ENCODE measurements at places on chromosomes 5 and 9. TPM values are rescaled to one million over a fixed set of nuclear protein-coding genes. Genes with fewer than 3 reads are reported as not detected.

ANKRD18B gene
- 10.6 TPM for total RNA-seq

PCDHB5 gene
- 2.9 TPM for total RNA-seq

FCN2 gene
- not detected for total RNA-seq

TLR4 gene
- 0.07 TPM for total RNA-seq

HTR1A gene
- 0.79 TPM for total RNA-seq

SHOC1 gene
- total RNA-seq, result not detected

ADAMTS16 gene
- total RNA-seq, result 4.6 TPM

RLN2 gene
- total RNA-seq, result 3.6 TPM

GRCh38 chr9:10804486-10804885 lies 191.7 kb upstream of the PTPRD start:
- no peaks in the 10 kb centered on the region for H3K27me3 ChIP-seq
- H3K4me3 ChIP-seq, result no peak overlapping the region
- H3K4me1 ChIP-seq, result no peaks in the 10 kb centered on the region
- DNase-seq, result no peak
- H3K36me3 ChIP-seq, result no peaks in the 10 kb centered on the region

GRCh38 chr5:96439477-96440184 lies 6.6 kb upstream of the PCSK1 start:
- no peaks in the 10 kb centered on the region for H3K4me1 ChIP-seq
- H3K27me3 ChIP-seq, result peaks cover 2% of the 10 kb centered on the region
- no peak overlapping the region for H3K4me3 ChIP-seq
- H3K27ac ChIP-seq, result no peak overlapping the region

- no peak overlapping the region for H3K4me3 ChIP-seq
- H3K36me3 ChIP-seq, result no peaks in the 10 kb centered on the region
- no peak for DNase-seq
- H3K27me3 ChIP-seq, result no peaks in the 10 kb centered on the region
Measured at GRCh38 chr9:75333624-75334023, 245.3 kb downstream of the OSTF1 start.

GRCh38 chr9:20592673-20593072 lies 29.6 kb downstream of the MLLT3 start:
- H3K27me3 ChIP-seq, result no peaks in the 10 kb centered on the region
- no peaks in the 10 kb centered on the region for H3K36me3 ChIP-seq
- H3K27ac ChIP-seq, result no peak overlapping the region
- no peak for DNase-seq
- H3K4me3 ChIP-seq, result no peak overlapping the region
- peaks cover 4% of the 10 kb centered on the region for H3K4me1 ChIP-seq

DNA sequence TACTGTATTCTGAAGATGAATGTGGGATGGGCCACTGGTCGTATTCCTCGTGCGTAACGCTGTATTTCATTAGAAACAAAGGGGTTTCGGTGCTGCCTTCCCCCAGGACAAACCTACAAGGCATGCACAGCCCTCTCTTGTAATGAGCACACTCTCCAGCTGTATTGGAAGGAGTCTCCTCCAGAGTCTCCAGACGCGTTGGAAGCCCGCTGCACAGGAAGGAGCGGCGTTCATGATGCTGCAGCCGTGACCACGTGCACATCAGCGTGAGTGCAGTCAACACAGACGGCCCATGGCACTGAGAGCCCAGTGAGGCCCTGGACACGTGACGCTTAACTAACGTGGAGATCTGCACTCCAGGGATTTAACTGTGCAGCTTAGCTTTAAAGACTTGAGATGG lies 209.0 kb upstream of the IRX1 start:
- H3K4me1 ChIP-seq, result no peaks in the 10 kb centered on the region
- H3K27ac ChIP-seq, result no peak overlapping the region
- no peaks in the 10 kb centered on the region for H3K27me3 ChIP-seq
- H3K4me3 ChIP-seq, result no peak overlapping the region
- H3K36me3 ChIP-seq, result no peaks in the 10 kb centered on the region
- DNase-seq, result no peak

- H3K4me3 ChIP-seq, result no peak overlapping the region
- H3K27me3 ChIP-seq, result no peaks in the 10 kb centered on the region
- no peak for DNase-seq
- peaks cover 4% of the 10 kb centered on the region for H3K4me1 ChIP-seq
Measured at GRCh38 chr5:41747301-41747700, 122.9 kb downstream of the OXCT1 start.

GRCh38 chr9:134730011-134730760 lies 88.6 kb downstream of the COL5A1 start:
- no peak for DNase-seq
- H3K27ac ChIP-seq, result no peak overlapping the region
- H3K4me1 ChIP-seq, result no peaks in the 10 kb centered on the region
- no peak overlapping the region for H3K4me3 ChIP-seq
- no peaks in the 10 kb centered on the region for H3K27me3 ChIP-seq

GRCh38 chr9:120710110-120710981 lies 3.9 kb downstream of the MEGF9 start:
- DNase-seq, result no peak
- peaks cover 13% of the 10 kb centered on the region for H3K27me3 ChIP-seq
- no peak overlapping the region for H3K27ac ChIP-seq

DNA sequence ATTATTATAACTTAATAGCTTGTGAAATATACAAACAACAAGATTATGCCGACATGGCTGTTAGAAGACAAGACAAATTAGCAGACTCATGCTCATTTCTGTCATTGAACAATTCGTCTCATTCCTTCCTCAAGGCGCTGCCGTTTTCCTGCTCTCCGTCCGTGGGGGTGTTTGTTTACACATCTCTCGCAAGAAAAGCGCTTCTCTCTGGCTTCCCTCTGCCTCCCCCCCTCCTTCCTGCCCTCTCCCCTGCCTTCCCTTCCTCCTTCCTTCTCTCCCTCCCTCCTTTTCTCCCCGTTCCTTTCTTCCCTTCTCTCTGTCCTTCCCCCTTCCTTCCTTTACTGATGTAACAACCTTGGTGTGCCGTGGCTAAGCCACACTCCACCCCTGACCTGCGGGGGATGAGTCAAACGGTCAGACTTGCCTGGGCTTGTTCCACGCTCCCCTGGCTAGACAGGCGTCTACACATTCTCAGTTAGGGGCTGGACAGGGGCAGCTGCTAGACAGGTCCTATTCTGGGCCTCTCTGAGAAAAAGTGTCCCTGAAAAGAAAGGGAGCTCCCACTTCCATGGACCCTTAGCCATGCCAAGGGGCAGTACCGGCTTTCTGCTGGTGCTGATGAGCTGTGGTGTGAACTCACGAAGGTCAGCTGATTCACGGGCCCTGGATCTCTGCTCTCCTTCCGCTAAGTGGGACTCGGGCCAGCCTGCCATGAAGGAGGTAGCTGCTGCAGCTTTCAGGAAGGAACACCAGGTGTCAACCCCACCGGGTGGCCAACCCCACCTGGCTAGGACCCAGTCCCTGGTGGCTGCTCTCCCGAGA lies 32.0 kb upstream of the SPTLC1 start:
- H3K27me3 ChIP-seq, result no peaks in the 10 kb centered on the region
- peak; percentile 65 for DNase-seq
- no peaks in the 10 kb centered on the region for H3K36me3 ChIP-seq
- H3K27ac ChIP-seq, result no peak overlapping the region
- H3K4me1 ChIP-seq, result no peaks in the 10 kb centered on the region
- H3K4me3 ChIP-seq, result peak overlapping the region; percentile 73

DNA sequence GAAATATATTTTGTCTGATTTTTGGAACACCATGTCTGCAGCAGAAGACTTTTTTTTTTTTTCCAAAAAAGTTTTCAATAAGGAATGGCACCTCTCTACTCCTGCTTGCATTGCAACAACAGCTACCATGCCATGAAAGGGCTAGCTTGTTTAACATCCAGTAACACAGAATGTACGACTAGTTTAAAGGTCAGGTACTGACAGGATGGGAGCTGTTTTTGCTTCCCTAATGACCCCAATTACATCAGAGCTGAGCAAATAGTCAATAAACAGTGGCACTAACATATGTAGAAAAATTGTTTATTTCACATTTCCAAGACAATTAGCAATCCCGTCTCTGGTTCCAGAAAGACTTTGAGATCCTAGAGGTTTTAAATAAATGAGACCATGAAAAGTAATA lies 693.8 kb downstream of the NR2F1-AS1 start:
- H3K4me3 ChIP-seq, result no peak overlapping the region
- H3K27me3 ChIP-seq, result no peaks in the 10 kb centered on the region
- H3K27ac ChIP-seq, result no peak overlapping the region
- no peak for DNase-seq

- no peaks in the 10 kb centered on the region for H3K27me3 ChIP-seq
- H3K27ac ChIP-seq, result no peak overlapping the region
- H3K36me3 ChIP-seq, result no peaks in the 10 kb centered on the region
- H3K4me3 ChIP-seq, result no peak overlapping the region
- H3K4me1 ChIP-seq, result no peaks in the 10 kb centered on the region
- DNase-seq, result no peak
Measured at GRCh38 chr5:85388770-85389169, 1004.1 kb upstream of the EDIL3 start.

- H3K4me3 ChIP-seq, result peak overlapping the region; percentile 32
- H3K4me1 ChIP-seq, result no peaks in the 10 kb centered on the region
- H3K27me3 ChIP-seq, result no peaks in the 10 kb centered on the region
- no peaks in the 10 kb centered on the region for H3K36me3 ChIP-seq
- no peak overlapping the region for H3K27ac ChIP-seq
Measured at GRCh38 chr5:20972419-20972925, 984.5 kb upstream of the CDH18 start.

DNA sequence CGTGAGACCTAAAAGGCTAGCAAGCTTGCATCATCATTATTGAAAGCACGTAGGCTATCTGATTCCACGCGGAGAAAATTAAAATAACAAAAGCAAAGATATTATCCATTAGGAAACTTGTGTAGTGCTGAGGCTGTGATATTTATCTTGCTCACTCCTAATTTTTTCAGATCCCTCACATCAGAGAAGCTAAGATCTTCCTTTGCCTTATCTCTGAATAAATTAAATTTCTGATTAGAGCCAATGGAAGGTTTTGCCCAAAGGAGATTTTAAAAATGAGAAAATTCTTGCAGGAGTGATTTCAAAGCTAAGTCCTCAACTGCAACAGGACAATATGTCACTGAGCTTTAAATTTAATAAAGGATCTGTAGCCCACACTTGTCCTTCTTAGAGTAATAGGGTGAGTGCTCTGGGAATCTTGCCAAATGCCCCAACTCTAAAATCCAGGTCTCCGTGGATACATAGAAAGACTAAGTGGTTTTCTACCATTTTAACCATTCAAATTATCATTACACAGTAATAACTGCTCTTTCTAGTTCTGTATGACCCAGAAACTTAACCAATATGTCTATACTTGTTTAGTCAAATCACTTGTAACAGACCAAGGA lies 295.0 kb downstream of the CAAP1 start:
- H3K27me3 ChIP-seq, result no peaks in the 10 kb centered on the region
- no peaks in the 10 kb centered on the region for H3K36me3 ChIP-seq
- H3K4me1 ChIP-seq, result no peaks in the 10 kb centered on the region
- DNase-seq, result no peak
- no peak overlapping the region for H3K4me3 ChIP-seq
- H3K27ac ChIP-seq, result no peak overlapping the region

- DNase-seq, result no peak
- H3K27me3 ChIP-seq, result no peaks in the 10 kb centered on the region
- no peaks in the 10 kb centered on the region for H3K4me1 ChIP-seq
- no peak overlapping the region for H3K27ac ChIP-seq
Measured at GRCh38 chr9:137000177-137000930, 4.0 kb upstream of the CLIC3 start.

- no peak overlapping the region for H3K27ac ChIP-seq
- H3K27me3 ChIP-seq, result no peaks in the 10 kb centered on the region
Measured at GRCh38 chr5:115360046-115360685, 63.7 kb upstream of the CCDC112 start.

DNA sequence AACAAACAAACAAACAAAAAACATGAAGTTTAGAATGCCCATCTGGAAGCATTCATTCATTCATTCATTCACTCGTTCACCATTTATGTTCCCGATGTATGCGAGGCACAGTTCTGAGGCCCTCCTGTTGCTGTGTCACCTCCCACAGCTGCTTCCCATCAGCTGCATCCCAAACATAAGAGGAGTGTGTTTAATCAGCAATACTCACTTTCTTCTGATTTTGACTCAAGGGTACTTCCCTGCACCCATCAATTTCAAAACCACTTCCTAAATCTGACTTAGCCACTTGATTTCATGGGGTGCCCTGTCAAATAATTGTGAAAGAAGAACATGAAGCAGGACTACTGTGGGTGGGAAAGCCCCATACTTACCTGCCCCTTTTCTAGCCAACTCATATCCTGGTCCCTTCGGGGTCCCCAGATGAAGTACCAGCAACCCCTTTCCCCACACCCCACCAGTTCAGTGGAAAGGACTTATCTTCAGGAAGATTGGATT lies 128.0 kb upstream of the IL12B start:
- no peaks in the 10 kb centered on the region for H3K4me1 ChIP-seq
- no peaks in the 10 kb centered on the region for H3K27me3 ChIP-seq
- H3K27ac ChIP-seq, result no peak overlapping the region
- H3K4me3 ChIP-seq, result no peak overlapping the region
- DNase-seq, result no peak

DNA sequence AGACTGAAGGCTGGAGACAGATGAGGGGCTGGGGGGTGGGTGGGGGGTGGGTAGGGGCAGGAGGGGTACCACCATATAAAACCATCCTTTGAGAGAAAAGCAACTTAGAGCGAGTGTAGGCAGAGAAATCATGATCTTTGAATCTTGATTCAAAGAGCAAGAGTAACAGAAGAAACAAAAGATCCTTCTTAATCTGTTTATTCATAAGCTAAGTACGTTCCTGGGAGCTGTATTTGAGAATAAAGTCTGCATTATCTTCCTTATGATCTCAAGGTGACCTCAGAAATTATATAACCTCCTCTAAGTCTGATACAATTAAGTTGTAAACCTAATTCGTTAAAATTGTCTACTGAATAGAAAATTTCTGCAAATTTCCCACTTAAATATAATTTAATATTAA lies 558.8 kb downstream of the NR2F1-AS1 start:
- H3K4me3 ChIP-seq, result no peak overlapping the region
- H3K4me1 ChIP-seq, result no peaks in the 10 kb centered on the region
- no peak for DNase-seq
- H3K27ac ChIP-seq, result no peak overlapping the region
- no peaks in the 10 kb centered on the region for H3K36me3 ChIP-seq

DNA sequence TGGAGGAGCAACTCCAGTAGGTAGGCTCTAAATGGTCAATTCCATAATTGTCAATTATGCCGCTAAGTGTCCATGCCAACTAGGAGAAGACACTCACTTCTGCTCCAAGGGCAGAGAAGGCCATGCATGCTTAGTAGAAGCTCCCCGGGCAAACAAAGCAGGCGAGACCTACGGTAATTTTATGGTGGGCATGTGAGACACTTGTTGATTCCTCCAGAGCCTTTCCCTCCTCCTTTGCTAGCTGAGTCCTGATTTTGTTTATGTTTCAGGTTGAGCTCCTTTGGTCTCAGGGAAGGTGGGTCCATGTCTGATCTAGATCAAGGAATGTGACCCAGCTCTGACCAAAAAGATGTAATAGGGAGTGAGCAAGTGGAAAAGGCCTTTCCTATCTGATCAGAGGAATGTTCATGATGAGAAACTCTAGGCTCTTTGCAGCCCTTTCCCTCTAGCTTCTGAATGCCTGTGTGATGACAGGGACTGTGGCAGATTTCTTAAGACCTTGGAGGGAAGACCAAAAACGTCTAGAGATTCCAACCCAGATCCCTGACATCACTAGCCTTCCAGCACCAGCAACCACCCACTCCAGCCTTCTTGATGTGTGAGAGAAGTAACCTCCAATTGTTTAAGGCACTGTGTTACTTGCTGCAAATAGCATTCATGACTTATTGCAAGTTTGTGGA lies 7.7 kb upstream of the CPEB4 start:
- H3K4me3 ChIP-seq, result no peak overlapping the region
- H3K4me1 ChIP-seq, result no peaks in the 10 kb centered on the region
- H3K36me3 ChIP-seq, result no peaks in the 10 kb centered on the region
- no peak overlapping the region for H3K27ac ChIP-seq
- no peak for DNase-seq
- no peaks in the 10 kb centered on the region for H3K27me3 ChIP-seq

GRCh38 chr5:179769796-179770195 lies 24.0 kb upstream of the LTC4S start:
- no peaks in the 10 kb centered on the region for H3K27me3 ChIP-seq
- DNase-seq, result no peak
- peaks cover 52% of the 10 kb centered on the region for H3K36me3 ChIP-seq
- no peak overlapping the region for H3K4me3 ChIP-seq
- H3K27ac ChIP-seq, result no peak overlapping the region
